ENCODE measurements at places on chromosomes 3 and 15.

DNA sequence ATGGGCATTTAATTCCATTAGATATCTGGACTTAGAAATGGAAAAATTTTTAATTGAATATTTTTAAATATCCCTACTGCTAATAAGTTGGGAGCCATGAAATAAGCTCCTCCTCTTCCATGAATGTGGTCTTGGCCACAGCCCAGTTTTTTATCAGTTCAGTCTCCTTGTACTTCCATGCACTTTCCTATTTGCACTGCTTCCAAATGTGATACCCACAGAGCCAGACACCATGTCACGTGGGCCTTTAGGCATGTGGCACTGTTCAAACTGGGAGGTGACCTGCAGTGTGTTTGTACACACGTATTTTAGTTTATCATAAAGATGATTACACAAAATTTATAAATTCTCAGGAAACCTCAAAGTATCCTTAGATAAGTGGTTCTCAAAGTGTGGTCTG lies 80.1 kb upstream of the DGKG start:
- no peak for DNase-seq

- DNase-seq = no peak
Observed at GRCh38 chr15:94858011-94858410, 626.6 kb downstream of the MCTP2 start.

GRCh38 chr3:97983933-97984491 lies 11.8 kb upstream of the RIOX2 start:
- no peak for DNase-seq

- DNase-seq = no peak
Observed at GRCh38 chr3:182524711-182525401, 268.4 kb upstream of the ATP11B start.

- no peak for DNase-seq
Observed at GRCh38 chr15:59400103-59400813, 27.6 kb upstream of the MYO1E start.

GRCh38 chr3:53833700-53834099 lies 12.5 kb downstream of the CHDH start:
- DNase-seq = no peak

GRCh38 chr3:37575284-37575683 lies 286.4 kb upstream of the CTDSPL start:
- DNase-seq = no peak

DNA sequence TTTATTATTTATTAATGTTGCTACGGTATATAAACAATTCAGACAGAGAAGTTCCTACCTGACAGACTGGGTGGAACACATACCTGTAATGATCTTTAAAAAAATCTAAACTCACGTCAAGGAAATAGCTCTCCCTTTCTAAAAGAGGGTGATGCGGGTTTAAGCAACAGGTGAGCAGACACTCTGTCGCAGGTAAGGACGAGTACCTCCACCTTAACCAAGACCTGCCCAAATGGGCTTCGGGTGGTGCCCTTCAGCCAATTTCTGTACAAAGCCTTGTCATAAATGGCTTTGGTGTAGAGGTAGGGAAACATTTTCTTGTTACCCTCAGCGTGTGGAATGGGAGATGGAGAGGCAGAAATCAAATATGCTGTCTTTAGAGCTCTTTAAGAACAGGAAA lies 67.0 kb downstream of the CHSY1 start:
- DNase-seq = no peak

- DNase-seq = no peak
Observed at GRCh38 chr3:46670891-46671427, 22.5 kb downstream of the ALS2CL start.

DNA sequence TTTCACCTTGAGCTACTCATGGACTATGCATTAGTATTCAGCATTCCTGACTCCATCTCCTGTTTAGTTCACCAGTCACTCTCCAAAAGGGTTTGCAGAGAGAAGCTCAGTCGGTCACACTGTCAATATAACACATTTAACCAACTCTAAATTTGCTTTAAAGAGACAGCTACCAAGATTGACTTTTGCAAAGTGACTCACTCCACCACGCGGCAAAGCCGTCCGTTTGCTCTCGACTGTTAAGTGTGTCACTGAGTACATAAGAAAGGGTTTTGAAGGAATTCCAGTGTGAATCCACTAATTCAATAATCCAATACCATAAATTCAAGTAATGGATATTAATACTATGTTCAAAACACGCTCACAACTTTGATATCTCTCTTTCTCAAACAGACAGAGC lies 1006.7 kb upstream of the NR2F2 start:
- no peak for DNase-seq

Data from DMS79 treated with DMSO at 0.1 percent for 48 hours (cell line).